Right kidney (tissue), 9 donors: ENCODE measurements at places on chromosomes 1 and 21.

- DNase-seq: no peak
Observed at GRCh38 chr1:51139474-51139873, 37.4 kb downstream of the C1orf185 start.

DNA sequence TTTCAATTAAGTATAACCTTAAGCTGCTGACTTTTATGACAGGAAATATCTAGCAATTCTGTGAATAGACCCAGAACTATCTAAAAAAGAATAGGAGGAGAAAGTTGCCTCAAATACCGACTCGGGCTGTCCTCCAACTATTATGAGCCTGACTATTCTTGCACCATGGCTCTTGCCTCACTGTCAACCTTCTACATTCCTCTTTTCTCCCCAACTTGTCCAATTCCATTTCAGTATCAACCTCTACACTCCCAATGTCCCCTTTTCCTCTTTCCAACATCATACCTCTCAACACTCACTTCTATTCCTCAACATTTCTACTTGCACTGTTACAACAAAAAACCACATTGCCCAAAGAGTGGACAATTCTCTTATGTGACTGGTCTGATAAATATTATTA, 2.3 kb downstream of the ZZZ3 start:
- no peak for DNase-seq

- no peak for DNase-seq
Observed at GRCh38 chr1:69777423-69777822, 209.7 kb downstream of the LRRC7 start.

GRCh38 chr1:51444534-51445192, 74.4 kb downstream of the EPS15 start:
- no peak for DNase-seq

DNA sequence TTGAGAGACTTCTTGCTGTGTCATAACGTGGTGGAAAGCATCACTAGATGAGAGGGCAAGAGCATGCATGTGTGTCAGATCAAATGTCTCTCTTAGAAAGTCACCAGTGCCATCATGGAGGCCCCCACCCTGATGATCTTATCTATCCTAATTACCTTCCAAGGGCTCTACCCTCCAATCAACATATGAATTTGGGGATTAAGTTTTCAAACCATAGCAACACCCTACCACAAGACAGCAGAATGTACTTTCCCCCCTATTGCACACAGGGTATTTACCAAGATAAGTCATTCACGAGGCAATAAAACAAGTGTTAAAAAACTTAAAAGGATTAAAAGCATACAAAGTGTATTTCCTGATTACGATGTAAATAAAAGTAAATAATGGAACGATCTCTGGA, 515.6 kb downstream of the LMO4 start:
- DNase-seq: no peak

DNA sequence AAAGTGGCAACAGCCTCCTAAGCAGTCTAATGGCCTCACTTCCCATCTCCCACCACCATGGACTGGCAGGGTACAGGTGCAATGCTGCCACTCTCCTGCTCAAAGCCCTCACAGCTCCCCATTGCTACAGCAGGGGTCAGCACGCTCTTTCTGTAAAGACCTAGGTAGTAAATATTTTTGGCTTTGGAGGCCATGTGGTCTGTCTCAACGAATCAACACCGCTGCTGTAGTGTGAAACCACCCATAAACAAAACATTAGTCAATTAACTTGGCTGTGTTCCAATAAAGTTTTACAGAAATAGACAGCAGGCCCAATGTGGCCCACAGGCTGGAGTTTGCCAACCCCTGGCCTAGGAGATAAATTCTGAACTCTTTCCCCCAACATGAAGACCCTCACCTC, 44.6 kb upstream of the TMEM125 start:
- DNase-seq: no peak

DNA sequence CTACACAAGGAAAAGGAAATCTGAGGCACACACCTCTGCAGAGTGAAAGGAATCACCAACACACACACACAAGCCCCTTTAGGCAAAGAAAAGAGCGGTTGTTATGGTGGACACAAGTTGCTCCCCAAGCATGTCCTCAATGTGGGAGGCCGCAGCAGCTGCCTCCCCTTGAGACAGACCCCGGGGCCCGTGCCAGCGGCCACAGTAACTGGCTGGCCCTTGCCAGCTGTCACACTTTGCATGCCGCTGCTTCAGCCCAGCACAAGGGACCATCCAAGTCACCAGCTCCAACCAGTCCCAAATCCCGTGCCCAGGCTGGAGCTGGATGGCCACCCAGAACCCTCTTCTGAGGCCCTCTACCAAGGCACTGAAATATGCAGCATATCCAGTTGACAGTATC, 2.9 kb upstream of the OLIG1 start:
- no peak for DNase-seq

DNA sequence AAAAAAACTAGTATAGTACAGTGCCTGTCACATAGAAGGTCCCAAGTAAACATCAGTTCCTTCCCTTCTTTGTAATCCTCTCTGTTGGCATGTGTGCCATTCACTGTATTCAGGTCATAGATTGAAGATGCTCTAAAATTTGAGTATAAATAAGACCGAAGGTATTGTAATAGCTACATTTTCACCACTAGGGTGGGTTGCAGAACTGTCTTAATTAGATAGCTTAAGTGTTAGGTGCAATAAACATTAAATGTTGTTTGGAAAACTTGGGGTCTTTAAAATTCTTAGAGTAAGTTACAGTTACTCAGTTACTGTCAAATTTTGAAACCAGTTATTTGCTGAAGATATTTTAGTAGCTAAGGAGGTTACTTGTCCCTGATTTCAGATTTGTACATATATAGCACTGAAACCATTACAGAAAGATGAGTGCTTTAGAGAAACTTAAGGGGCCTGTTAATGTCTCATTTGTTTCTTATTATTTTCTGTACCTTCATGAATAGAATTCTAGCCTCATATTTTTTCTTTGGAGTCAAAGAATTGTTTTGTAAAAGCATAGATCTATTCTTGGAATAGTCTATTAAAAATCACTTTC, 24.3 kb downstream of the PER3 start:
- no peak for DNase-seq

DNA sequence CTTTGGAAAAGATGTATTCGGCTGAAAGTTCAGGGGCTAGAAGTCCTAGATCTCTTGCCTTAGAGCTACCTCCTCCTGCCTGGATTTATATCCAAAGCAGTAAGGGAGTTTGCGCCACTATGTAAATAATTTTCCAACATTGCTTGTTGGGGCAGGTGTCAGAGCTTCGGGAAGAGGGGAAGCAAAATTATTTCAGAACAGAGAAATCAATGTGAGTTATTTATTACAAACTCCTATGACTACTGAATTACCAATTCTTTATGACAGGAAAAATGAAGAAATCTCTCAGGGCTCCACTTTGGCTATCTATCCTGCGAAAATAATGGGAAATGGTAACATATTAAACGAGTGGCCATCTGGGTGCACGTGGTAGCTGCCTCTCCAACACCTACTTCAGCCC, at the start of gene CRP:
CRP (minus strand) TSS at position 61 of the 400 bp plus-strand sequence. CDS start 104 bp downstream, outside the sequence.
- no peak for DNase-seq

DNA sequence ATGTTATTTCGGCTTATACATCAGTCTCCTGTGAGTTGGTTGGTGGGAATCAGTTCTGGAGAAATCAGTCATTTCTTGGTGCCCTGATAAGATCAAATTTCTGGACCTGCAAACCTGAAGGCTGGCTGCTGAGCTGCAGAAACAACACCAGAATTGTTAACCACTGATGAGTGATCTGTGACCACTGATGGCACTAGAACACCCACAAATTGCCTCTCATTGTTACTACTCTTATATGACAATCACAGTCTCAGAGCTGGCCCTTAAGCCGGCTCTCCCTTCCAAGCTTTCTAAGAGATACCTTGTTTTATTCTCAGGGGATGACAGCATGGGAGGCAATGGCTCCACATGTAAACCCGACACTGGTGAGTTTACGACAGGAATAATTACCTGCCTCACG, 1.9 kb downstream of the C1orf162 start:
- DNase-seq: no peak

DNA sequence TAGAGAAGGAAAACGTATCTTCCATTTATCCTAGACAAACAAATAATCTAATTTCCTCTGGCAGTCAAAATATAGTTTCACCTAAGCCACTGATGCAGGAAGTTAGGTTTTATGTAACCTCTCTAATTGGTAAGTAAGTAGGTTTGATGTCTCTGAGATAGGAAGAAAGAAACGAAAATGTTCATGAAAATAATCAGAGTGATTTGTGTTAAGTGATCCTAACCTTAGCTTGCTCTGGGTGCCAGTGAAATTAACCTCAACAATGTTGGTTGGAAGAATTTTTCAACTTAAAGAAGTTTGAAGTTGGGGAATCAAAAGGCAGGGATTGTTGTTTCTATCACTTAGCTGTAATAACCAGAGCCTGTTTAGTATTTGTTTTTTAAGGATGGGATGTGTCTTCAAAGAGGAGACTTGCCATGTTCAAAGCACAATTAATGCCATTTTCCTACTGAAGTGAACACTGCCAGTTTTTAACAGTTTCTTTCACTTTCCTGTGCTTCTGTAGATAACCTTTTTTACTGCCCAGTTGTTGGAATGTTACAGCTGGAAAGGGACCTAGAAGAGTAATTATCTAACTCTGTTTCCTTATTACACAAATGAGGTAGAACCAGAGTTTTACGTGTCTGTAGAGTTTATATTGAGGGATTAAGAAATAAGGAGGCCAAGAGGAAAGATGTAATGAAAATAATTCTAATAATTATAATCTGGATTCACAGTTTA, 18.4 kb downstream of the HIPK1 start:
- no peak for DNase-seq

GRCh38 chr1:74363220-74363619, 128.0 kb downstream of the TNNI3K start:
- no peak for DNase-seq

GRCh38 chr1:157114183-157115121, 14.8 kb upstream of the ETV3L start:
- DNase-seq: no peak

DNA sequence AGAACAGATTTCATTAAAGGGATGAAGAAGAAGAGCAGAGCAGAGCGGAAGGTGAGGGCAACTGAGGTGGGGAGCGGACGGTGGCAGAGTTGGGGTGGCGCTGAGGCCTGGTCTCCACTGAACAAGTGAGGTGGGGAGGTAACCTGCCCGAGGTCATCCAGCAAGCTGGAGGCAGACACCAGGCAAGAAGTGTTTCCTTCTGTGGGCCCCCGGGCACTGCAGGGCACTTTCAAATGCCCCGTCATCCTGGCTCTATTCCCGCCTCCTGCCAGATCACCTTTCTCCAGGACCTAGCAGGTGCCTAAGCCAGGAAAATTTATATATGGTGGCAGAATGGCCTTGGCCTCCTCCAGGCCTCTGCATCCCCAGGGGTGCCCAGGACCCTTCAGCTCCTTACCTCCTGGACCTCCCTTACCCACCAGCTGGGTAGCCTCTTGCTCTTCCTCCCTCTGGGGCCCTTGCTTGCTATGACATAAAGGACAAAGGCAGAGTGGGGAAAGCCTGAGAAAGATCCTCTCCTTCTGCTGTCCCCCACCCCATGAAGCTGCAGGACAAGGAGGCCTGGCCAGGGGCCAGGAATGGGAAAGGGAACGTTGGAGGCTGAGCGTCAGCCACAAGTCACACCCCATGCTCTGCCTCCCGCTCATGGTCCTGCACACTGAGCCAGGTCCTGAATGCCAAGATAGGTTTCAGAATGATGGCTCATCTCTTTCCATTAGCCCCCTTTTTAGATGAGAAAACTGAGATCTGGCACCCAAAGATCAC, 29.0 kb downstream of the VWA5B1 start:
- no peak for DNase-seq

- DNase-seq: no peak
Observed at GRCh38 chr21:21226472-21226871, 228.3 kb downstream of the NCAM2 start.

GRCh38 chr1:67189953-67190352, 23.7 kb downstream of the IL23R start:
- no peak for DNase-seq

- no peak for DNase-seq
Observed at GRCh38 chr1:225812488-225813213, 2.7 kb downstream of the EPHX1 start.

GRCh38 chr1:65493802-65494201, 73.3 kb downstream of the LEPR start:
- no peak for DNase-seq

- no peak for DNase-seq
Observed at GRCh38 chr1:232768793-232769192, 36.4 kb upstream of the MAP10 start.

DNA sequence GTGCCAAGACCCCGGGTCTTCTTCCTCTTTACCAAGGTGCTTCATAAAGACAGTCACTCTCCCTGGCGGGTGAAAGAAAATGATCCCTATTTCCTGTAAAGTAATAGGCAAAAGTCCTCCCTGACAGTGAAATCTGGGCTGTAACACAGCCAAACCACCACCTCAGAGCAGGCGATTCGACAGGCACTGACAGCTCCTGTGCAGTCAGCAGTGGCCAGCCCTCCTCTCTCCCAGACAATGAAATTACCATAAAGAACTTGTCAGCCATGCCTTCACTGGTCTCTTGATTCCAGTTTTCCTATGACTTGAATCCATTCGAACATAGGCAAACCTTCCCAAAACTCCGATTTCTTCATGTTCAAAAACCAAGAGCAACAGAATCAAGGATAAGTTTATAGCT, 492.2 kb upstream of the DAB1 start:
- no peak for DNase-seq

DNA sequence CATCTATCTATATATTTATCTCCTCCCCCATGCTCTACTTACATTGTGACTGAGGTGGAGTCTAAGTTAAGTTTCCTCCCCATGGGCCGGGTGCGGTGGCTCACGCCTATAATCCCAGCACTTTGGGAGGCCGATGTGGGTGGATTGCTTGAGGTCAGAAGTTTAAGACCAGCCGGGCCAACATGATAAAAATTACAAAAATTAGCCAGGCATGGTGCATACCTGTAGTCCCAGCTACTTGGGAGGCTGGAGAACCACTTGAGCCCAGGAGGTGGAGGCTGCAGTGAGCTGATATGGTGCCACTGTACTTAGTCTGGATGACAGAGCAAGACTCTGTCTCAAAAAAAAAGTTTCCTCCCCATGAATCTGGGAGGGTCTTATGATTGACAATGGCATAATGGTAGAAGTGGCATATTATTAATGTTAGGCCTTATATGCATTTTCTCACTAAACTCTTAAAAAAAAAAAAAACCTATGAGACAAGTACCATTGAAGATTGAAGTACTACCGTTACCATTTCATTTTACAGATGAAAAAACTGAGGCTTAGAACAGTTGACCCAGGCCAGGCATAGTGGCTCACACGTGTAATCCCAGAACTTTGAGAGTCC, 11.2 kb downstream of the F11R start:
- no peak for DNase-seq

- no peak for DNase-seq
Observed at GRCh38 chr1:33338440-33339211, 17.7 kb upstream of the A3GALT2 start.

- DNase-seq: no peak
Observed at GRCh38 chr1:212415107-212415841, 588 bp upstream of the PACC1 start.

GRCh38 chr1:39080269-39080826, 54.2 kb downstream of the NDUFS5 start:
- DNase-seq: no peak

GRCh38 chr1:40939320-40940059, 40.0 kb upstream of the CTPS1 start:
- DNase-seq: no peak
